Activated CD4-positive, alpha-beta T cell treated with anti-CD3 and anti-CD28 coated beads for 48 hours (primary cell): ENCODE measurements at places on chromosomes 11 and 22.

DNA sequence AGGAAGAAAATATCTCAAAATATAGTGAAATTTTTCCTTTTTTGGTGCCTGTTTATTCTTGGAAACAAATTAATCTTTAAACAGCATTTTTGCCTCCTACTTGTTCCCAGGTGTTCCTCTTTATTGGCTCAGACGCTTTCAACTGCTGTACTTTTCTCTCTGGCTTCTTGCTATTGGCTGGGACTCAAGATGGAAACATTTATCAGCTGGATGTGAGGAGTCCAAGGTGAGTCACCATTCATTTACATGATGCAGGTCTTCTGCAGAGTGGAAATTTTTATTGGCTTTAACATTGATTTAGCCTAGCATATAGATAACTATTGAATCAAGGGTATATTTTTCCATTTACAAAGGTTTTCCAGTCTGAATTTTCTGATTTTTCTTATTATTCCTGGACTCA, 34.4 kb upstream of the DNAJB13 start:
- DNase-seq, result no peak

DNA sequence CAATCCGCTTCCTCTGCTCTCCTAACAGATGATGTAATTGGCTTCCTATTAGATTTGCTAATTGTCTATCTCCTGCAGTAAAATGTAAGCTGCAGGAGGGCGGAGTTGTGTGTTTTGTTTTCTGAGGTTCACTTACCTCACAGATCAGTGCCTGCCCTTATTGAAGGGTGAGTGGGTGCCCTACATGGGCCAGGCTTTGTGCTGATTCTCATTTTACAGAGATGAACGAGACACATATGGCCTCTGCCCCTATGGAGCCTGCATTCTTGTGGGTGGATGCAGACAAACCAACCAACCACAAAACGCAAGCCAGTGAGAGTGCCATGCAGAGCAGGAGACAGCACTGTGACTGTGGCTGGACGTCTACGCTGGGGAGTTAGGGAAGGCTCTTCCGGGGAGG, 9.9 kb downstream of the TESMIN start:
- DNase-seq, result no peak

- DNase-seq, result no peak
Measured at GRCh38 chr11:64580412-64580811, 10.6 kb upstream of the SLC22A12 start.

GRCh38 chr11:33690290-33691065, 10.1 kb downstream of the C11orf91 start:
- DNase-seq, result peak; percentile 34

DNA sequence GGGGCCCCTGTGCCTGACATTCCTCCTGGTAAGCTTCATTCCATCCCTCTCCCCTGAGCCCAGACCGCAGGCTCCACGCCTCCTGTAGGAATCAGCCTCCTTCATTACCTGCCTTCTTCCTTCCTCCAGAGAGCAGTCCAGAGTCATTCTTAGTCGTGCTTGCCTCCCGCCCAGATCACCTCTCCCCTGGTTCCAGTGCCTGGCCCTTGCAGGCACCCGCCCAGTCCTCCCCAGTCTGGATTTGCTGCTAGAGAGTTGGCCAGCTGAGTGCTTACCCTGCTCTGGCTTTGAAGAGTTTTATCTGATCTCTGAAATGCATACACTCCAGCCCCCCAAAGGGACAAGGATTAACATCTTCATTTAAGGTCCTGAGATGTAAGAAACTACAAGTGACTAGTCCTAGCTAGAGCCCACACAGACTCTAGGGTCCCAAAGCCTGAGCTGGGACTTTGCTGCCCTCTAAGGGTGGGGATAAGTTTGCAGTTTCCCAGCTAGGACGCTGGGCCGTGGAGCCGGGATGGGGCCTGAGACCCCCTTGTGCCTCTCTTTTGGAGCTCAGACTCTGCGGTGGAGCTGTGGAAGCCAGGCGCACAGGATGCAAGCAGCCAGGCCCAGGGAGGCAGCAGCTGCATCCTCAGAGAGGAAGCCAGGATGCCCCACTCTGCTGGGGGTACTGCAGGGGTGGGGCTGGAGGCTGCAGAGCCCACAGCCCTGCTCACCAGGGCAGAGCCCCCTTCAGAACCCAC, 1.6 kb downstream of the NR1H3 start:
- peak; percentile 54 for DNase-seq
